ENCODE measurements at places on chromosomes 5 and 9. TPM values are rescaled to one million over a fixed set of nuclear protein-coding genes. Genes with fewer than 3 reads are reported as not detected.
A peak's percentile ranks its signal among the peaks of the same experiment; 100 is the strongest.

GRCh38 chr5:137632716-137633115 is 103.2 kb downstream of the KLHL3 start:
- DNase-seq, result no peak

DNA sequence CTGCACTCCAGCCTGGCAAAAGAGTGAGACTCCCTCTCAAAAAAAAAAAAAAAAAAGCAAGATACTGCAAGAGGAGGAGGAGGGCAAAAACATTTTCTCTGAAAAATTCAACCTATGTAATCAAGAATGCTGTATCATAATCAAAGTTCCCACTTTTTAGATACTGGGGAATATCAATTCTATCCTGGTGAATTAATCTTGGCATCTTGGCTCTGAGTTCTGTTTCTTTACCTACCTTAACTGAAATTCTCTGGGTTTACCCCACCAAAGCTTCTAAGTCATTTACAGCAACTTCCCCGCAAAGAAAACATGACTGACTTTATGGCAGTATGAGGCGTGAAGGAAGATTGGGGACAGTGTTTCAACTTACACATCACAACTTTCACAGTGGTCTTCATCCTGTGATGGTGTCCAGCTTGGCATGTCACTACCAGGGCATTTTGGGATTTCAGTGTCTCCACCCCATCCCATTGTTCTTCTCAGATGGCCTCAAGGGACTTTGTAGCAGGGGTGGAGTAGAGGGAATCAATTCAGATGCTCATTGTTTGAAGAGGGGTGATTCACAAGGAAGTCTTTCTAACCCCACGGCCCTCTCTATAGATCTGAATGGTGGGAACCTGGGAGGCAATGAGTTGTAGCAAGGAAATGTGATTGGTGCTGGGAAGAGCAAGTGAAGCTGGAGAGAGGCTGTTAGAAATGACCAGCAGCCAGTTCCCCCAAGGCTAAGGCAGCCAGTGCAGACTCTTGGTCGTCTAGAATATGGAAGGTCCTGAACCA is 130.5 kb downstream of the SCAMP1 start:
- DNase-seq, result no peak

IRX2 gene
- 7.3 TPM for total RNA-seq

DNA sequence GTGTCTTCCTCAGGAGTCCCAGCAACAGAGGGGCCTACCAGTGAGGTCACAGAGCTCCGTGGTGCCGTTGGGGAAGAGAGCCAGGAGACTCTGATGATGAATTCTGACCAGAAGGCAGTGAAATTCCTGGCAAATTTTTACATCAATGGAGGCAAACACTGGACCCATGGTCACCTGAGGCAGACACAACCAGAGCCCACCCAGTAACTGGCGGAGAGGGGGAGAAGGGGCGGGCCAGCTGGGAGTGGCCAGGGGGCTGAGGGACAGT is at the start of gene STPG3:
STPG3 (plus strand) TSS at position 93 of the 268 bp plus-strand sequence; CDS start at position 94, 1 bp downstream.
- DNase-seq, result no peak

GRCh38 chr9:5652821-5653220 is 23.9 kb downstream of the RIC1 start:
- no peak for DNase-seq

LCN15 gene
- 0.46 TPM for total RNA-seq

GRCh38 chr5:6708814-6709213 is 4.4 kb upstream of the TENT4A start:
- no peak for DNase-seq

DNA sequence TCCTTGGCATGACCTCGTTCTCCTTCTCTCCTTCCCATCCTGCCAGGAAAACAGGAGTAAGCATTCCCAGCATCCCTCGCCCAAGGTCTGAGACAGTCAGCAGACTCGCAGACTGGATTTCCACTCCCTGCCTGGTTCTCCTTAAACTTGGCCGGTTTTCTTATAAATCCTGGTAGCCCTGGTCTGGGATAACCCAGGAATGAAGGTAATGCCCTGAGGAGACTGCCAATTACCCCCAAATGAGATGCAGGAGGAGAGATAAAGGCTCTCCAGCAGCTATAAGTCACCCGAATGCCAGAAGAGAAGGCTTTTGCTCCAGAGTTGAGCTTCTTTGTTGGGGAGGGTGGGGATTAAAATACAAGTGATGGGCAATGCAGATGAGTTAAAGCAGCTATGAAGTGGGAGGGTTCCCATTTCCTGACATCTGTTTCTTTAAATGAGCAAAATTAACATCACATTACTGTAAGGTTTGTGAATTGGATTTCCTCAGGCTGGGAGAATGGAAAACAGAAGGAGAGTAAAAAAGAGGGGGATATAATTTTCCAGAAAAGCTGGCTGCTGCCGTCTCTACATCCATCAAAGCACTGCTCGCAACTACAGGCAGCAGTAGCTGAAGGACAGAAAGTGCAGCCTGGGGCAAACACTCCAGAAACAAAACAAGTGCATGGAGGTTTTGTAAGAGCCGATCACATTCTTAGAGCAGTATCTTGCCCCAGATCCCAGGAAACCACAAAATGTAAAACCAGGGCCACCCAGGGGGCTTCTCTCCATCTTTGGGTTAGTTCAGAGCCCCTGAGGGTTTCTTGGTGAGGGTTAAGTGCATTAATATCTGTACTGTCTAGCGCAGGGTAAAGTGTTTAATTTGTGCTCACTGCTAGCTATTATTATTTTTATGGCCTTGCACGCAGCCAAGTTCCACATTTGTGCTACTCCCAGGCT is 177.6 kb upstream of the PANK3 start:
- DNase-seq, result no peak

- no peak for DNase-seq
Measured at GRCh38 chr9:86078731-86079130, 20.6 kb downstream of the GOLM1 start.

FOXD4L6 gene
- total RNA-seq, result not detected

DNA sequence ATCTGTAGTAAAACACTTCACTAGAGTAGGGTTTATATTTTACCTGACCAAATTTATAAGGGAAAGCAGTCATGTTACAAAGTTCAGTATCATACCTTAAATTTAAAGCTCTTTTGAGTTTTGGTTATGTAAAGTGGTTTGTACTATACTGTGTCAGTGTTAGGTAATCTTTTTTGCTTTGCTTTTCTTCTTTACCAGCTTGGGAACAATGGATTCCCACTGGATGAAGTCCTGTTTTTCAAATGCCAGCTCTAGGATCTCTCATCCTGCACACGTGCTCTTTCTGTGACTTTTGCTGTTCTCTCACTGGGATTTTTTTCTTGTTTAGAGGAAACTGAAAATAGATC is 15.9 kb downstream of the CYSTM1 start:
- no peak for DNase-seq

GRCh38 chr9:124010303-124010664 is 1.3 kb upstream of the LHX2 start:
- no peak for DNase-seq

GRCh38 chr5:41347569-41347968 is 134.2 kb upstream of the C6 start:
- DNase-seq, result no peak

- DNase-seq, result no peak
Measured at GRCh38 chr5:84430079-84430478, 45.4 kb upstream of the EDIL3 start.

DNA sequence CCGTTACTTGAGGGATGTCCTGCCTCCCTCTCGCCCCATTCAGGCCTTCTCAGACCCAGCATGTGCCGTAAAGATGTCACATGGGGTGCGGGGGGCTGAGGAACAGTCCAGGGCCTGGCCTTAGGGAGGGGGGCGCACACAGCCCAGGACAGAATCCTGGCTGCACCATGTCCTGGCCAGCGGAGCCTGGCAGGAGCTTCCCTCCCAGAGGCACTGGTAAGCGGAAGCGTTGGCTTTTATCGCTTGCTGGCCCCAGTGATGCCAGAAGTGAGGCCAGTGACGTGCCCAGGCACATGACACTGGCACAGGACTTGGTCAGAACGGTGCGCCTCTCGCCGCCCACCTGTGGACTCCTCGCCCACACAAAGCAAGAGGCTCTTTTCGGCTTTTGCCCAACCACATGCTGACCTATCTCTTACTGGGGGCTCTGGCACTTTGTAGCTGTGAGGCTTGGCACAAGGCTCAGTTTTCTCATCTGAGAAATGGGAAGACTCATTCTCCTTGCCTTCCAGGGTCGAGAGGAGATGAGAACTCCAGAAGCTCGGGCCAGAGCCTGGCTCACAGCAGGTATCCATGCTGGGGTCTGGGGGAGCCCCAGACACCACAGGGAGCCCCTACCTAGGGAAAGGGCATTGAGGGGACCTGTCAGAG is 59.0 kb downstream of the LMX1B start:
- DNase-seq, result no peak

DNA sequence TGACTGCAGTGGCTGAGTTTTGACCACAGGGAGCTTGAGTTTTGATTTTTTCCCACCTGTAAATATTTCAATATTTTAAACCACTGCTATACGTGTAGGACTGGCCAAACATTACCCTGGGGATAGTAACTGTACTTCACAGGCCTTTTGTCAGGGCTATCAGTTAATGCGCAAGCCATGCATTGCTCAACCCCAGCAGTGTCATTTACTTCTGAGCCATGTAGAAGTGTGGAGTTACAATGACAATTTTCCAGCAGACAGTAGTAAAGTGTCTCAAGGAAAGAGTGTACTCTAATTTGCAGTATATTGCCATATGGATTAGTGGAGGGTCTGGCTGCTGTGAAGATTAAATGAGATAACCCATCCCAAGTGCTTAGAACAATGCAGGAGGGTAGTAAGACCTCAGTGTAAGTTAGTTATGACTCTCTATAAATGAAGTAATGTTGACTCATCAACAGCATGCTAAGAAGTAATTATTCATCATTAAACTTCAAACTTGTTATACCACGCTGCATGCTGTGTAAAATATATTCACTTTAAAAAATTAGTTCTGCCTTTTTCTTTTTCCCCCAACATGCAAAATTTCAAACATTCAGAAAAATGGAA is 489.2 kb downstream of the KDM4C start:
- DNase-seq, result no peak

- DNase-seq, result no peak
Measured at GRCh38 chr5:107356891-107357290, 313.8 kb downstream of the EFNA5 start.

TAL2 gene
- total RNA-seq, result not detected

DNA sequence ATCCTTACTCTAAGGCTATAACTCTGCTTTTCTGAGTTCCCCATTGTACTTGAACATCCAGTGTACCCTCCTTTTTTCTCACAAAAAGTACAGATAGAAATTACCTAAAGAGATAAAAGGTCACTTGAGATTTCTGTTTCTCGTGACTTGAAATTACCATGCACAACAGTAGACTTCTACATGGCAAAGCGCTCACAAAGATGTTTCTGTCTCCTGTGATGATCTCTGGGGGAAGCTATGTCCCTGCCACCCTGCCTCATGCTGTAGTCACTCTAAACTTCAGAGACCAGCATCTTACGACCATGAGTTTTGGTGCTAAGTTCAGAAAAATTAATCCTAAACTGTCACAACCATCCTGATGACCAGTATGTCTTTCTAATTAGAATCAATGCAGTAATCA is 36.2 kb downstream of the NFIB start:
- no peak for DNase-seq

- peak; percentile 65 for DNase-seq
Measured at GRCh38 chr5:132776131-132776937, 705 bp downstream of the SEPTIN8 start.

DNA sequence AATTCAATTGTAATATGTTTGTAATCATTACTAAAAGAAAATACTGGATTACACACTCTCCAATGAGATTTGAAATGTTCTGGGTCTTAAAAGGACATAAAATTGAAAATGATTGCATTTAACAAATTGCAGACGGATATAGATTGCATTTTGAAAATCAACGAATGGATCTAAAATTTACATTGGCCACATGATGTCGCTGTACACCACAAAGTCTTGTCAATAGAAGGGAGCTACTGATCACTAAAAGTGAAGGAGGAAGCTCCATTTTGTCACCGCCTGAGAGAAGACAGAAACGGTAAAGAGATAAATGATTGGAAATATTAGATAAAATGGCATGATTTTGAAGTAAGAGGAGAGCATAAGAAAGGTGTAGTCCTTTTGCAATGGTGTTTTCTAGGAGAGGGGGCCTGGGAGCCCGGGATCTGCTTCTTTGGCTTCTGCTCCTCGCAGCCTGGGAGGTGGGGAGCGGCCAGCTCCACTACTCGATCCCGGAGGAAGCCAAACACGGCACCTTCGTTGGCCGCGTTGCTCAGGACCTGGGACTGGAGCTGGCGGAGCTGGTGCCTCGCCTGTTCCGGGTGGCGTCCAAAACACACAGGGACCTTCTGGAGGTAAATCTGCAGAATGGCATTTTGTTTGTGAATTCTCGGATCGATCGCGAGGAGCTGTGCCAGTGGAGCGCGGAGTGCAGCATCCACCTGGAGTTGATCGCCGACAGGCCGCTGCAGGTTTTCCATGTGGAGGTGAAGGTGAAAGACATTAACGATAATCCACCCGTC is at the start of gene PCDHA1:
PCDHA1 (plus strand) TSS at position 236 of the 782 bp plus-strand sequence.
- no peak for DNase-seq

GRCh38 chr5:32323741-32324140 is 11.0 kb upstream of the MTMR12 start:
- no peak for DNase-seq

DNA sequence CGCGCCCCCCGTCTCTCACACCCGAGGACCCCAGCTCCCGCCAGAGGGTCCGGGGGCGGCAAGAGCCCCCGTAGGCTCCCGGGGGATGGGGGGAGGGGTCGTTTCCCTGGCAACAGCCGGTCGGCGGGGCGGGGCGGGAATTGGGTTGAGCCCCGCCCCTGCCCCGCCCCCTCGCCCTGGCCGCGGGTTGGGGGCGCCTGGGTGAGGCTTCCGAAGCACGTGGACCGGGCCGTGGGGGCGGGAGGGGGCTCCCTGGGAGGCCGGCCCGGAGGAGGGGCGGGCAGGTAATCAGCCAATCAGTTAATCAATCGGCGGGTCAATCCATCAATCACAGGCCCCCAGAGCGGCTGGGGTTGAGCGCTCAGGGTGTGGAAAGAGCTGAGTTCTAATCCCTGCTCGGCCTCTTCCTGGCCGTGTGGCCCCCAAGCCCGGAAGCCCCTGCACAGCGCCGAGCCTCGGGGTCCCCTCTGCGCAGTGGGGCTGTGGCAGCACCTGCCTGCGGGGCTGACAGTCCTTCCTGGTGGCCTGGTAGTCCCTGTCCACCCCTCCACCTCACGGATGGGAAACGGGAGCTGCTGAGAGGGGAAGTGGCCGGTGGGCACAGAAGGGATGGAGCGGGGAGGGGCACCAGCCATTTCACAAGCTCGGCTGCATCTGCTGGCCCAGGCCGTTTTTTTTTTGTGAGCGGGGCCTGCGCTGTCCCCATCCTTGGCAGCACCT is 174.2 kb upstream of the IER5L start:
- DNase-seq, result no peak

GRCh38 chr9:70701163-70701562 is 286.7 kb upstream of the KLF9 start:
- DNase-seq, result no peak

Data from Right ventricle myocardium inferior (tissue), 1 donor.